ENCODE measurements at places on chromosomes 3 and 15.
A peak's percentile ranks its signal among the peaks of the same experiment; 100 is the strongest.

DNA sequence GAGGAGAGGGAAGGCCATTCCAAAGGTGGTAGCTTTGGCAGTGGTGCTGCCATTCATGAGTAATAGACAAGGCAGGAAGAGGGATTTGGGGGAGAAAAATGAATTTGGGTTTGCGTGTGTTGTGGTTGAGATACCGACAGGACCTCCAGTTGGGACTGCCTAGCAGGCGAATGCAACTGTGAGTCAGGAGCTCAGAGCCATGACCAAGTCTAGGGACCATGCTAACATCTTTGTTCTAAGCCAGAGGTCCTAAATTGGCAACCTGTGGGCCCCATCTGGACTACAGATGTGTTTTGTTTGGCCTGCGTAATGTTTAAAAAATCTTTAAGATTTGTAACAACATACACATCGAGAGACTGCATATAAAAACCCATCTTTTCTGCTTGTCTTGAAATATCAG is 61.6 kb downstream of the SAMMSON start:
- DNase-seq = peak; percentile 89

GRCh38 chr15:59333401-59334075 is 39.1 kb downstream of the MYO1E start:
- DNase-seq = no peak

GRCh38 chr15:67563092-67563491 is 20.6 kb downstream of the MAP2K5 start:
- DNase-seq = no peak

DNA sequence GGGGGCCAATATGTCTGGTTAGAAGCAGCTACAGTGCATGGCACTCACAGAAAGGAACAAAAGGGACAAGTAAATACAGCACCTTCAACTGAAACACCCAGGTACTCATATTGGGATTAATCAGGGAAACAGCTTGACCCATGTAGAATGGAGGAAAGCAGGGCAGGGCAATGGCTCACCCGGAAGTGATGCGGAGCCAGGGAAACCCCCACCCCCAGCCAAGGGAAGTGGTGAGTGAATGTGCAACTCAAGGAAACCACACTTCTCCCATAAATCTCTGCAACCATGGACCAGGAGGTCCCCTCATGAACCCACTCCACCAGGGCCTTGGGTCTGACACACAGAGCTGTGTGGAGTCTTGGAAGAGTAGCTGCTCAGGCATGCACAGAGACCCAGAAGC is 117.1 kb downstream of the MTHFS start:
- no peak for DNase-seq

DNA sequence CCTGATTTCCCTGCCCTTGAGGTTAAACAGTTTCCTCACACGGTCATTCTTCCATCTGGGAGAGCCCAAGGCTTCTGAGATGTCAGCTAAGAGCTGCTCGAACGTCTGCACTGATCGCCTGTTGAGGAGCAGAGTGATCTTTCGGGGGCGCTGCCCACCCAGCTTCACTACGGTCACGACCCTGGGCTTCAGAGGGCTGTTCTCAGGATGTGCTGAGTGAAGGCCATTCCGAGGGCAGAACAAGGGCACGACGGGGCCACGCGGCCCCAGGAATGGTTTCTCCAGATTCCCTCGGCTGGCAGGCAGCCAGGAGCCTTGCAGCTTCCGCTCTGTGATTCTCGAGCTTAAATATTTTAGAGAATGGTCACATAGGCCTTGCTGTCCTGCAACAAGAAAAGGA is 25.7 kb downstream of the DCLK3 start:
- no peak for DNase-seq

DNA sequence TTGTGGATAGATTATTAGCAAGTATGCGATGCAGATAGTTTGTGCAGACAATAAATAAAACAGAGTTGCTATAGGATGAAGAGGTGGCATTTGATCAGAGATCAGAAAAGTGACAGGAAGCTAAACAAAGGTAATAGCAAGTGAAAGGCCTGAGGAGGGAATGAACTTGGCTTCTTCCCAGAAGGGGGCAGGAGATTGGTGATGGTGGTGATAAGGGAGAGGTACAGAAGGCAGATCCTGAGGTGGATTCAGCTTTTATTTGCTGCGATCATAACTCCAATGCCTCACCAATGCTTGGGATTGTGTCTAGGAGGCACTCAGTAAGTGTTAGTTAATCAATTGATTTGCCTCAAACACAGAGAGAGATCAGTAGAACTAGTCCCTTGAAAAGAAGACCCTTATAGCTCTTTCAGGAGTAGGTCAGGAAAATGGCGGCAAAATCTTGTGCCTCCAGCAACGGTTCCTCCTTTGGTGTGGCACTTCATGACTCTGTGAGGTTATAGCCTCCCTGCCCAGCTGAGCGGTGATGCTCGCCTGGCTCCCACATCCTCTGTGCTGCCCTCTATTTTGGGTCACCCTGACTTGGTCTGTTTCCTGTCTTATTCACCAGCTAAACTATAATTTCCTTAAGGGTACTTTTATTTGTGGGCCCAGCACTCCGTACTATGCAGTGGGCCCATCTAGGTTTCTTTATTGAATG is 37.5 kb downstream of the TGFBR2 start:
- no peak for DNase-seq

- DNase-seq = no peak
These were observed 20.2 kb downstream of the ATOSA start for GRCh38 chr15:52658955-52659354.

DNA sequence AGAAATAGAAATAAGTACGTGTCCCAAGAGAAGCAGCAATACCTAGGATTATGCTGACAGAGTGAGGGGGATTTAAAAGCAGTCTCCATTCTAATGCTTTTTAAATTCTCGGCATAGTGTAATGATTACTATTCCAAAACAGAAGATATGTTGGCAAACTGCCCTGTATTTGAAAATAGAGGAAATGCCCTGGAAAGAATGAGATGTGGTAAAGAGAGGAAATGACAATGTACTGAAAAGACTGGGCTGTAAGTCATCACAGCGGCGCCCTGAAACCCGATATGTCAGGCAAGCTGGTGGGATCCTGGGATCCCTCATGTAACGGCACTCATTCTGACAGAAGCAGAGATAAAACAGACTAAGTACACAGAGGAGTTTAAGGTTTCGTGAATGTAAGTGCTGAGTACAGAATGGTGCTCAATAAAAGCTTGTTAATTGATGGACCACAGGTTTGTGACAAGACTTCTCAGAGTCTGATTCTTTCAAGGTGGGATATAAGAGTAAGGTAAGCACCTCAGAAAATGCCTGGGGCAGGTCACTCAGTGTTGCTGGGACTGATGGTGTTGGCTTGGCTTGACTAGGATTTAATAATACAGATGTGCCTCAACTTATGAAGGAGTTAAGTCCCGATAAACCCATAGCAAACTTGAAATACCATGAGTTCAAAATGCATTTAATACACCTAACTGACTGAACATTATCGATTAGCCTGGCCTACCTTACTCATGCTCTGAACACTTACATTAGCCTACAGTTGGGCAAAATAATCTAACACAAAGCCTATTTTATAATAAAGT is 91.4 kb downstream of the NFKBIZ start:
- peak; percentile 99 for DNase-seq

DNA sequence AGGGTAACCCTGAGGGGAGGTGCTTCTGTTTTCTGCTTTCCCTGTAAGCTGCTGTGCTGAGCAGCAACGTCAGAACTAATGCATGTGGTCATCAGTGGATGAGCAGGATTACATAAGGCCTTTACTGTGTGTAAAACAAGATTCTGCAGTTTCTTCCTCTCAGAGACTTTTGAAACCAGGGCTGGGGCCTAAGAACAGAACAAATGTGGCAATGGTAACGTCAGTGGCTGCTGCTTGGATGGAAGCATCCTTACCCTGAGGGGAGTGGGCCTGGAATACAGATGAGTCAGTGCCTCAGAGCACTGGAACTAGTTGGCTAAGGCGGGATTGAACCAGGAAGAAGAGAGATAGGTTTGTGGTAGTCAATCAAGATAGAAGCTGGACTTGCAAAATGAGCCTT is 180.2 kb upstream of the KCNH8 start:
- DNase-seq = no peak

GRCh38 chr3:124149771-124150170 is 157.8 kb upstream of the ROPN1 start:
- DNase-seq = no peak

DNA sequence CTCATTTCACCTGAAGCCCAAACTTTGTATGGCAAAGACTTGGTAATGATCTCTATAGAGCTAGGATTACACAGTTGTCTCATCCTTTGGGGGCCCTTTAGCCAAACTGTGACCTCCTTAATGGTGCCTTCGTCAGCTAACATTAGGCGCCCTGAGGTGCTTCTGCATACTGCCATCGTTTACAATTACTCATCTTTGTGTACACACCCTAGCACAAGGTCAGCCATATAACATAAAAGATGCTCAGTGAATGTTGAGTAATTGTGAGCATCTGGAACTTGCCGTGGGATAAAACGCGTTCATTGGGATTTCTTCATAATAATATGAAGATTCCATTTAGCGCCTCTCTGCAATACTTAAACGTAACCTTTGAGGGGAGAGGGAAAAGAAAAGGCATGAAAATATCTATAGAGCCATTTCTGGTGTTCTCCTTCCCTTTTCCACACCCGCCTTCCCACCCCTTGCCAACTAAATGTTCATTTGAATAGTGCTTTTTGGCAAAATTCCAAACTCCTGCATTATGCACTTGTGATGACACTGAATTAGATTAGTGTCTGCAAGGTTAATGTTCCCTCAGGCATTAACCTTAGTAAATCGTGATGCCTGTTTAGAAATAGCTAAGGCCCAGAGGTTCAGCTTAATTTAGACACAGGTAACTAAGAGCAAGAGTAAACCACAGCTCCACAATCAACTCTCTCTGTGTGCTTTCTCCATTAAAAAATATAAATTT is 990 bp upstream of the ZNF148 start:
- no peak for DNase-seq

DNA sequence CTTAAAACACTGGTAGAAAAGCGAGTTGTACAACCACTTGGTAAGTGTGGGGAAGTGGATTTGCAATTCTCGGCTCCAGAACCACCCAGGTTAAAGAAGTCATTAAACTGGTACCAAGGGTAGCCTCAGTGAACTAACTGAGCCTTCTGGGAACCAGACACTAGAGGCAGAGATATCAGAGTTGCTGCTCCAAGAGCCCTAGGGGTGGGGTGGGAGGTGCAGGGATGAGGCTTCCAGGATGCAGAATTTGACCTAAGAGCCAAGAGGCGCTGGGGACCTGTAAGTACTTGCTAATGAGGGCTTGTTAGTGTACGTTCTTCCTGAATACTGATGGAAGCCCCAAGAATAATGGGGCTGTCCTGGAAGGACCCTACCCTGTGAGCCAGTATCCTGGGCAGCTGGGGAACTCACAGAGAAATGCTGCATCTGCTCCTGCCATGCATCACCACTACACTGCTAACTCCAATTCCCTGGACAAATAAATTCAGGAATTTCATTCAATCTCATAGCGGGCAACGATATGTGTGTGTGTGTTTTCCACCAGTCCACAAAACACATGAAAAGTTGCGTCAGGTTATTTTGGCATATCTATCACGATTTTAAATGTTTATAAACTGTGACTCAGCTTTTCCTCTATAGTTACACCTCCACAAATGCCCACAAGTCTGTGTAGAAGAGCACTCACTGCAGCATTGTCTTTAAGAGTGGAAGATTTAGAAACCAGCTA is 23.8 kb downstream of the STIMATE start:
- DNase-seq = peak; percentile 28

- no peak for DNase-seq
These were observed 128.8 kb upstream of the NR2F2 start for GRCh38 chr15:96201696-96202095.

Data from fibroblast of skin of abdomen (primary cell).